ENCODE measurements at places on chromosomes 5 and 9.

GRCh38 chr9:91734371-91734981, 215.6 kb downstream of the ROR2 start:
- DNase-seq = peak; percentile 71

DNA sequence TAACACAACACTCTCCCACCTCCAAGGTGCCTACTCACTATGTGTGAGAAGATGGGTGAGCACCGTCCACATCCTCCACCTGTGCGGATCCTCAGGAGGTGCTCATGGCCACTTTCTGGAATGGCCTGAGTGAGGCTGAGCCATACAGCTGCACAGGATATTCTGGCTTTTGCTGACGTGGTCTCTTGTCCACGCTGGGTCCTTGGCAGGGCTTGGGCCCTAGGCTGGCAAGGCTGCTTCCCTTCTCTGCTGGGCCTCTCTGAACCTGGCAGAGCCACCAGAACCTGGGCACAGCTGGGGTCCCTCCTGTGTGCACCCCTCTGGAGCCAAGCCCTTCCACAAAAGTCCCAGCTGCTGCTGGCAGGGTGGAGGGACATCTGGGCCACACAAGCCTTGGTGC, 56.4 kb upstream of the IER5L start:
- no peak for DNase-seq

DNA sequence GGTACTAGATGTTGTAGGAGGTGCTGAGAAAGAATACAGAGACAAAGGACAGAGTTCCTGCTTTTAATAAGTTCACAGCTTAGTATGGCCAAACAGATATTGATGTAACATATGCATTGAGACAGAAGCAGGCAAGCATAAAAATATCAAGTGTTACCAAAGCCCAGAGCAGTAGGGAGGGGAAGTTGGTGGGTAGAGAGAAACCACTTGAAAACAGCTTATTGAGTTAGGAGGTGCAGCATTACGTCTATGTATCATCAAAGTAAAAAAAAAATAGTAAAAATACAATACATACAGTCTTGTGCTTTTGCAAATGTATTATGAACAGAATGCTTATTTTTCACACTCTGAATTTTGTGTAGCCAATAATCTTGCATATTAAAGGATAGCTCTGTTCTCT, 441.8 kb upstream of the SGCD start:
- no peak for DNase-seq

GRCh38 chr5:113373426-113373825, 61.4 kb downstream of the TSSK1B start:
- DNase-seq = no peak

GRCh38 chr5:157458835-157459234, 1.2 kb upstream of the NIPAL4 start:
- no peak for DNase-seq

- DNase-seq = no peak
These were observed 16.0 kb downstream of the INSYN2B start for GRCh38 chr5:169964246-169964645.

GRCh38 chr9:114558027-114558675, 29.4 kb upstream of the ATP6V1G1 start:
- no peak for DNase-seq

- no peak for DNase-seq
These were observed 92.5 kb upstream of the DMRT1 start for GRCh38 chr9:748861-749497.

DNA sequence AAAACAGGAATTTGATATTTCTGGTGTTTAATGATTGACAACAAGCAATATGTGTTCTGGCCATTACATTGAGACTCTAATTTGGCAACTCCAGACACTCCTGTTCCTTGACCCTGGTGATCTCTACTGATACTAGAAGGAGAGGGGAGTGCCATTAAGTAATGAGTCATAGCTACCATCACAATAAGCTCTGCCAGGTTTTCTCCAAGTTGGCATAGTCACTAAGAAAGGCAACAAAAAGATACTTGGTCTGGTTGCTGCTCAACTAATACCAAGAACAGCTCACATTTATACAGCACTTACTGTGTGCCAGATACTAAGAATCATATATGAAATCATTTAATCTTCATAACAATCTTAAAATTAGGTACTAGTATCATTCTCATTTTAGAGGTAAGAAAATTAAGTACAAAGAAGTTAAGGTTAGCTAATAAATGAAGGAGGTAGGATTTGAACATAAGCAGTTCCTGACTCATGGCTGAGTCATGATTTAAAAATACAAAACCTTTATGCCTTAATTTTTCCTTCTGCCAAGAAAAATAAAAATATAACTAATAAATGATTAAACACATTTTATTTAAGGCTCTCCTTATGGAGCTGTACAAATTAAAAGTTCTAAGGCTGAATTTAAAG, 19.9 kb upstream of the PRXL2C start:
- no peak for DNase-seq
